ENCODE measurements at places on chromosomes 2 and 18. TPM values are rescaled to one million over a fixed set of nuclear protein-coding genes. Genes with fewer than 3 reads are reported as not detected.

Gene AQP12A
- total RNA-seq = not detected

Gene SNED1
- total RNA-seq = 11.0 TPM

Gene ANKRD62
- total RNA-seq = not detected

Gene LHCGR
- not detected for total RNA-seq

Gene CCDC88A
- total RNA-seq = 41.5 TPM

Gene SFXN5
- 16.1 TPM for total RNA-seq

Gene CDH2
- 22.5 TPM for total RNA-seq

Gene IL18RAP
- total RNA-seq = not detected

Gene PRKAG3
- total RNA-seq = not detected

Gene LGALSL
- total RNA-seq = 0.29 TPM

Gene IL36B
- total RNA-seq = not detected

Gene MAP3K19
- not detected for total RNA-seq

Gene QPCT
- 21.3 TPM for total RNA-seq

Gene SERPINB11
- not detected for total RNA-seq

Gene RNF25
- 21.9 TPM for total RNA-seq

Gene SCN2A
- total RNA-seq = 9.0 TPM
